ENCODE measurements at places on chromosomes 6 and 20. TPM values are rescaled to one million over a fixed set of nuclear protein-coding genes. Genes with fewer than 3 reads are reported as not detected.

DEFB119 gene
- total RNA-seq: not detected

CARMIL1 gene
- 4.8 TPM for total RNA-seq

TGM3 gene
- not detected for total RNA-seq

FAM162B gene
- not detected for total RNA-seq

IPCEF1 gene
- total RNA-seq: 50.4 TPM

EYA4 gene
- not detected for total RNA-seq

IL20RA gene
- total RNA-seq: not detected

MAP3K7 gene
- 16.6 TPM for total RNA-seq

ZNF831 gene
- total RNA-seq: 42.0 TPM
